Right lung (tissue), 10 donors: ENCODE measurements at places on chromosomes 7 and 10. TPM values are rescaled to one million over a fixed set of nuclear protein-coding genes. Genes with fewer than 3 reads are reported as not detected.

DNA sequence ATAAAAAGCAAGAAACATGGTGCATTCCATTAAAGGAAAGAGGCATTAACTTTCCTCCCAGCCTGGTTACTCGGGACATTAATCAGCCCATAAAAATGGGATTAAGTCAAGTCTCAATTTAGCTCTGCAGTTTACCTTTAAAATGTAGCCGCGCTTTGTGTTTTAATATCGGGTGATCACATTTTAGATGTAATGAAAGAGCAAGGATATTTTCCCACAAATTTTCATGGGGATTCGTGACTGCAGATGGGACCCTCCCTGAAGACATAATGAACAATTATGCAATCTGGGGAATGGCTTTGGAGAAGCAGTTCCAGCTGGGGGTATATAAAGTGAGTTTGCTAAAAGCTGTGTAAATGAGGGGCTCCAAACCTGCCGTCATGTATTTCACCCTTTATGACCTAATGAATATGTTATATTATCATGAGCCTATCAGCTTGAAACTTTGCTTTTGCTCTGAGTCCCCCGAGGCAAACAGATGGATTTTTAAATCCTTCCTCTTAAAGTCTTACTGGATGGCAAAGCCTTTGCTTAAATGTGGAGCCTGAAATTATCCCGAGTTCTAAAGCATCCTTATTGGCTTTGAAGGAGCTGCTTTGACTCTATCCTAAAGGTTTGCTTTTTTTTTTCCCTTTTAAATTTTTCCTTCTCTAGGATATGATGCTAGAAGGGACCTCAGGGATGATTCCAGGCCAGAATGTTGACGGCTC lies 31.8 kb downstream of the BAMBI start:
- no peak for DNase-seq

- no peak for DNase-seq
These were observed 59.2 kb upstream of the MTPN start for GRCh38 chr7:136036336-136036735.

DNA sequence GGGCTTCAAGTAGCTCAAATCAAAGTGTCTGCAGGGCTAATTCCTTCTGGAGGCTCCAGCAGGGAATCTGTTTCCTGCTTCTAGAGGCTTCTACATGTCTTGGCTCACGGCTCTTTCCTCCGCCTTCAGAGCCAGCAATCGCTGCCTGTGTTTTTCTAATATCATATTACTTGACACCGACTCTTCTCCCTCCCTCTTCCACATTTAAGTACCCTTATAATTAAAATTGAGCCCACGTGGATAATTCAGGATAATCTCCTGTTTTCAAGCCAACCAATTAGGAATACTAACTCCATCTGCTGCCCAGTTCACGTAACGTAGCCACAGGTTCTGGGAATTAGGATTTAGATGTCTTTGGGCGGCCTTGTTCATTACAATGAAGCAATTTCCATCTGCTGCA lies 372.2 kb downstream of the DPP6 start:
- no peak for DNase-seq

- DNase-seq = no peak
These were observed 13.1 kb downstream of the JAKMIP3 start for GRCh38 chr10:132078746-132079345.

GRCh38 chr7:111312966-111313365 lies 222.0 kb downstream of the LRRN3 start:
- no peak for DNase-seq

TMED4 gene
- polyA plus RNA-seq = 90.3 TPM

CYCS gene
- polyA plus RNA-seq = 68.2 TPM
